ENCODE measurements at places on chromosomes 3 and 15.

DNA sequence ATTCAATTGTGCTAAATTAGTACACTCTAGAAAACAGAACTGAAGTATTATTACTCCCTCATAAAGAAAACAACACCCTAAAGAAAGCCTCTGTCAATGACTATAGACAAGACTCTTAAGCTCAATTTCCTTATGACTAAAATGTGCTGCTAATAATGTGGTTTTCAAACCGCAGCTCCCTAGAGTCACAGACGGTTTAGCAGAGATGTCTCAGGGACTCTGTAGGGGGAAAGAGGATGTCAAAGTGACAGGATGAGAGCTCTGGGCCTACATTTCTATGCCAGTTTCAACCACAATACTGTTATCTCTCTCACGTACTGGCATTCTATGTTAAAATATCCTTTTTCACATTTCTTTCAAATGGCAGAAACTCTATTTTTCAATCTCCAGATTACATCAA lies 37.6 kb upstream of the WDR49 start:
- no peak for DNase-seq

DNA sequence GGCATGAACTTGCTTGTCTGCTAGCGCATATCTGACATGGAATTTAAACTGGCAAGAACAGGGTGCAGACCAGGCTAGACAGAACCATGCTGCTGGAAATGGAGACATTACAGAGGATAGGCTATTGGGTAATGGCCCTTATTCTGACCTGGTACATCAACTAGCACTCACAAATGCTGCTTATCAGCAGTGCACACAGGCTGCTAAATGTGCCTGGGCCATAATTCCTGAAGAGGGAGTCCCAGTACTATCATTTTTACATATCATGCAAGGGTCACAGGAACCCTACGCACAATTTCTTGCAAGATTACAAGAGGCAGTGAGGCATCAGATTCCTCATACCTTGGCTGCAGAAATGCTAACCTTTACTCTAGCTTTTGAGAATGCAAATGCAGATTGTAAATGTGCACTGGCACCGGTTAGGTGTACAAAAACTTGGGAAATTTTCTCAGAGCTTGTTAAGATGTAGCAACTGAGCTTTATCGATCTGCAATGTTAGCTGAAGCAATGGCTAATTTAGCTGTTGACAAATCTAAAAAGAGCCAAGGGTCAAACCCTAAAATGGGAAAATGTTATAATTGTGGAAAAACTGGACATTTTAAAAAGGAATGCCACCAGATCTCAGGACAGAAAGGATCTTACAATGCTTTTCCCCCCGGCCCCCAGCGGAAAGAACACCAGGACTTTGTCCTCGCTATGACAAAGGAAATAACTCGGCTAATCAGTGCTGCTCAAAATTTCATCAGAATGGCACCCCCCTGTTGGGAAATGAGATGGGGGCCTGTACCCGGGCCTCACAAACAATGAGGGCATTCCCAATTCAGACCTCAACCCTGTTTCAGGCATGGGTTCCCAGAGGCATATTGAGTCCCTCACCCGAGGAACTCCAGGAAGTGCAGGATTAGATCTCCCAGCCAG lies 21.1 kb downstream of the CCRL2 start:
- DNase-seq, result no peak

DNA sequence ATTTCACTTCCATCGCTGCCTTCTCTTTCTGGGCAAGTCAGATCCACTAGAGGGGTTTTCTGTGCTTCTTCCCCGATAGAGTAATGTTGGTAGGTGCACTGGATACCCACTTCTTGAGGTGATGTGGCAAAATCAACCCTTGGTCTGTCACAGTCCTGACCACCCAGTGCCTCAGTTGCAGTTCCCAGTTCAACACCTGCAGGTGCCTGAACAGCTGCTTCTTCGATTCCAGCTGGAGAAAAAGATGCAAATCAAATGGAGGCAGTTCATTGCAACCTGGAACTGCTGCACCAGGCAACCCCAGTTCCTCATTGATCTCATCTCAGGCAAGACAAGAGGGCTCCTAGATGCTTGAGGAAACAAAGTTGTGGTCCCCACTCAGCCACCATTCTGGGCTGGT lies 186.6 kb downstream of the UBE2E2 start:
- peak; percentile 5 for DNase-seq

- no peak for DNase-seq
Observed at GRCh38 chr15:99504823-99505551, 60.8 kb upstream of the MEF2A start.

- DNase-seq, result peak; percentile 22
Observed at GRCh38 chr15:85008474-85009260, 27.0 kb downstream of the PDE8A start.

GRCh38 chr3:16311960-16312451 lies 47.0 kb downstream of the OXNAD1 start:
- DNase-seq, result no peak

- DNase-seq, result no peak
Observed at GRCh38 chr3:128786434-128787020, 60.5 kb downstream of the RAB7A start.

DNA sequence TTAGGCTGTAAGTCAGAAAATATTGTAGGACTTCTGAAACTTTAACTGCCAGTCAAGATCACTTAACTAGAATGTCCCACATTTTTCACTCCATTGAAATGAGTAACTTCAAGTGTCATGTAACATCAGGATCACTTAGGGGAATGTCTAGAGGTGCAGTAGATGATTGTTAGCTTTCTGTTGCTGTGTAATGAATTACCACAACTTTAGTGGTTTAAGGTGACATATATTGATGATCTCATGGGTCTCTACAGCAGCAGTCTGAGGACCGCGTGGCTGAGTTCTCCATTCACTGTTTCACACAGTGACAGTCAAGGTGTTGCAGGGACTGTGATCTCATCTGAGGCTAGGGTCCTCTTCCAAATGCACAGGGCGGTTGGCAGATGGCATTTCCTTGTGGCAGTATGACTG lies 82.7 kb downstream of the SLC25A26 start:
- DNase-seq, result no peak

DNA sequence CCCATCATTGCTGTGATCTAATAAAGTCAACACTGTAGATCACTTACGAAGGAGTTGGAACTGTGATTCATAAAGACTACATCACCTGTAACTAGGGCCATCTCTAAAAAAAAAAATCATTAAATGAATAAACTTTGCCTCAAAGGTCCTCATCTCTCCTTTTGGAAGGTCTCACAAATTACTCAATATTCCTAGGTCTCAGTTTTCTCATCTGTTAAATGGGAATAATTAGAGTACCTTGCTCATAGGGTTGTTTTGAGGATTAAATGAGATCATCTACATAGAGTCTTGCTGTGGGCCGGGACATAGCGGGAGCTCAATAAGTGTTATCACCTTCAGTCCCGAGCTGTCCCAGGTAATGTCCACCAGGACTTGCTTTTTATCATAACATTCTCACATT lies 335.1 kb upstream of the PROK2 start:
- no peak for DNase-seq

- DNase-seq, result no peak
Observed at GRCh38 chr15:29910068-29910467, 87.8 kb upstream of the TJP1 start.

- DNase-seq, result no peak
Observed at GRCh38 chr15:63719281-63719680, 114.5 kb downstream of the HERC1 start.

- DNase-seq, result no peak
Observed at GRCh38 chr3:195003893-195004289, 267.1 kb downstream of the XXYLT1 start.

- no peak for DNase-seq
Observed at GRCh38 chr3:120559242-120560061, 36.7 kb upstream of the NDUFB4 start.

- no peak for DNase-seq
Observed at GRCh38 chr3:167605871-167606270, 47.9 kb downstream of the WDR49 start.

Measured in NCI-H526 treated with DMSO at 0.1 percent for 48 hours (cell line).